ENCODE measurements at places on chromosomes 5 and 9.

DNA sequence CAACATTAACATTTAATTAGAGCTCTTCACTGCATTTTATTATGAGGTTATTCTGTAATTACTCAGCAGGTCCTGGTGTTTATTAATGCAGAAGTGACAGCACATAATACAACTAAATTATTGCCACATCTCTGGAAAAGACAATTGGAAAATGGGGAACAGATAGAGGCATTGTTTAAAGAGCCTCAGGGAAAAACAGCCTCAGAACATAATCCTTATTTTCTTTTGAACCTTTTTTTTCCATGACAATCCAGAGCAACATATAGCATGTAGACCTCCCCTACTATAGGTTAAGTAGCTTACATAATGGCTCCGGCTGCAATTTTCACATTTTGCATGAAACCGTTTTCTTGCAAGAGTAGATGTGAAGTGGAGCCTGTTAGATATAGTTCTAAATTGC lies 87.2 kb downstream of the RMI1 start:
- no peak for DNase-seq

- DNase-seq = no peak
These were observed 367.9 kb downstream of the CYLC2 start for GRCh38 chr9:103362986-103363385.

GRCh38 chr9:136645903-136646754 lies 16.6 kb upstream of the EGFL7 start:
- DNase-seq = no peak

DNA sequence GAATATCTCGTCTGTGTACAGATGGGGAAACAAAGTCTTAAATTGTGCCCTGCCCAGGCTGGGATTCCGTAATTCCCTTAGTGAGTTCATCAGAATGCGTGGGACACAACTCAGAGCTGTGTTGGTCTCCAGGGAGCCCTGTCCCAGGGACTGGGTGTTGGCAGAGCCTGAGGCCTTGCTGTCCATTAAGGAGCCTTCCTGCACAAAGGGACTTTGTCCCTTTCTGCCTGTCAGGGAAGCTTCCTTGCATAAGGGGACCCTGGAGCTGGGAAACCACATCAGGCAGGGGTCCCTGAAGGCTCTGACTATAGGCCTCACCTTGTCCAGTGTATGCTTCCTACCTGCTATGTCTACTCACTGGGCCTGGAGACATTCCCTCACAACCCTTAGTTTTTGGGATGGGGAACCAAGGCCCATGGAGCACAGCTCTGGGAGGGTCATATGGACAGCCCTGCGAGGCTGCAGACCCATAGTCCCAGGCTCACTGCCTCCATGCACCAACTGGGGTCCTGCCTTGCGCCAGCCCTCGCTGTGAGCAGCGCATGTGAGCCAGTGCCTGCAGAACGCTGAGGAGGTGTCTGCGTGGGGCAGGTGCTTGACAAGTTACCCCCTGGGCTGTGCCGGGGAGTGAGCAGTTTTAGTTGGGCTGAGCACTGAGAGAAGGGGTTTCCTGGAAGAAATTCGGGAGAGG lies 1.6 kb downstream of the CARD19 start:
- no peak for DNase-seq

GRCh38 chr5:65359981-65360380 lies 121.7 kb downstream of the ADAMTS6 start:
- DNase-seq = no peak

GRCh38 chr5:136036293-136036911 lies 7.6 kb downstream of the TGFBI start:
- no peak for DNase-seq

- DNase-seq = no peak
These were observed 425.7 kb upstream of the CYLC2 start for GRCh38 chr9:102569436-102569835.

GRCh38 chr9:92713528-92713927 lies 43.6 kb upstream of the IPPK start:
- DNase-seq = no peak

DNA sequence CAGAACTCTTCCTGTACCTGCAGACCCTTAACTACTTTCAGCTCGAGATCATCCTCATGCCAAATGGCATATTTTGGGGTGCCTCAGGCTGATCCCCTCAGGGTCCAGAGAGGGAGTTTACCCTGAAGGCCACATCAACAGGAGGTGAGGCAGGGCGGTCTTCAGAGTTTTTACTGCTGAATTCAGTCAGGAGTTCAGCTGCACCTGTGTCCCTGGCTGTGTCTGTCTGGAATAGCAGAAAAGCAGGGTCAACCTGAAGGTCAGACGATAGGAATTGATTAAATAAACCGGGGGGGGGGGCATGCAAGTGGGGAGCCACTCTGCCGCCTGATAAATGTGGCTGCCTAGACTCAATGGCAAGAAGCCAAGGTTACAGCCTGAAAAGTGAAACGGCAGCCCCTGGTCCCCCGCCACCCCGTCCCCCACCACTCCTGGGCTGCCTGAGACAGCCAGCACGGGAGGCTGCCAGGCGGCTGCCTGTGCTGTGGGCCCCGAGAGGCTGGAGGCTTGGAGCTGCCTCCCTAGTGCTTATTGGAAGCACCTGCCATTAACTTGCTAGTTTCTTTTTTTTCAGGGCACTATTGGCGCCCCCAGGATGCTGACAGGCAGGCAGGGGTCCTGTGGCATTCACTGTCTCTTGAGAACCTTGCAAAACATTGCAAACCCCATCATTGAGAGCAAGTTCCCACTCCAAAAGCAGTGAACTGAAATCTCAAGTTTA lies 182.7 kb upstream of the PPP1R26 start:
- DNase-seq = no peak

- no peak for DNase-seq
These were observed 114.3 kb downstream of the SLC1A3 start for GRCh38 chr5:36720688-36721087.

GRCh38 chr9:106745457-106745856 lies 117.5 kb upstream of the ZNF462 start:
- DNase-seq = no peak

DNA sequence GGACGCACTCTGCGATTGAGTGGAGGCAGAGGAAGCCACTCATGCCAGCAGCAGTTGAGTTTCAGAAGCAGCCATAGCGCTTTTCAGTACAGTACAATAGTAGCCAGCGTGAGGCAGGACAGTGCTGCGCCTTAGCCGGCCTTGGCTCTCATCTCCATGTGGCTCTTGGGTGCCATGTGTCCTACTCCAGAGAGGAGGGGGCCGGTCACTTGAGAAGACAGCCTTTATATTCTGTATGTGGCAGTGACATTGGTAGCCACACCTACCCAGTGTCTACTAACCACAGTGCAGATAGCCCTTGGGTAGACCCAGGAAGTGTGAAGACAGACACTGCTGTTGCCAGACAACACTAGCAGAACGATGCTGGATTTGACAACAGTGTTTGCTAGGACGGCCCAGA lies 42.3 kb downstream of the FAM78A start:
- no peak for DNase-seq

- DNase-seq = no peak
These were observed 3.7 kb downstream of the ROPN1L start for GRCh38 chr5:10445352-10445751.

DNA sequence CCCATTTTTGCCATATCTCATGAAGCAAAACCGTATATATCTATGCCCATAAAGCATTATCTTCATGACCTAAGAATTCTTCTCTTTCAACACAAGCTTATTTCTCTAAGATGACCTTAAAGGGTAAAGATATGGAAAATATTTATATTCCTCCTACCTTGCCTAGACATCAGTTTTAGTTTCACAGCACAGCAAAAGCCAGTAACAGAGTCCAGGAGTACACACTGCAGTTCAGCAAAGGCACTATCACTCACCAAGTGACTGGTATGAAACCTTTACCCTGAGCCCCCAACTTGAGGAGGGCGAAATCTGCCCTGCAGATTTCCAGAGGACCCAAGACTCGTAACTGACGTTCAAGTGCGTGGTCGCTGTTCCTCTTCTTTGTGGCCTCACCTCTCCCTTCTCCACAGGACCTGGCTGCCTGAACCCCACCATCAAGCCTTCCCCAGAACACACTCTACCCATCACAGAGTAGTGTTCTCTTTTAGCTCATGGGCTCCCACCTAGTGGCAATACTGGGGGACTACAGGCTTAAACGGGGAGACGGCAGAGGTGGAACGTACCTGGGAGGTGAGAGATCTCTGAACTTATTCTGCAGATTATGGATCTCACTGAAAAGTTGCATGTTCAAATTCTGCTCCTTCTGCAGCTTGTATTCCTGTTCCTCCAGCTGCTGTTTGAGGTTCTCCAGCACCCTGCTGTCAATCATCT lies 141.0 kb downstream of the CDK5RAP2 start:
- no peak for DNase-seq

- peak; percentile 75 for DNase-seq
These were observed 62.1 kb upstream of the VLDLR start for GRCh38 chr9:2559192-2560152.

DNA sequence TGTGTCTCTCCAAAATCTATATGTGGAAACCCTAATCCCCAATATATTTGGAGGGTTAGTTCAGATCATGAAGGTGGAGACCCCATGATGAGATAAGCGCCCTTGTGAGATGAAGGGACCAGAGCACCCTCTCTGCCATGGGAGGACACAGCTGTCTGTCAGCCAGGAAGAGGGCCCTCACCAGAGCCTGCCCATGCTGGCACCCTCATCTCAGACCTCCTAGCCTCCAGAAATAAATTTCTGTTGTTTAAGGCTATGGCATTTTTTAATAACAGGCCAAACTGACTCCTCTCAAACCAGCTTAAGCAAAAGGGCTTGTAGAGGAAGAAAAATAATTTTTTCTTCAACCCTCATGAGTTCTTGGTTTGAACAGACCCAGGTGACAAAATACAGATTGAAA lies 79.2 kb upstream of the MAMDC2 start:
- DNase-seq = no peak

DNA sequence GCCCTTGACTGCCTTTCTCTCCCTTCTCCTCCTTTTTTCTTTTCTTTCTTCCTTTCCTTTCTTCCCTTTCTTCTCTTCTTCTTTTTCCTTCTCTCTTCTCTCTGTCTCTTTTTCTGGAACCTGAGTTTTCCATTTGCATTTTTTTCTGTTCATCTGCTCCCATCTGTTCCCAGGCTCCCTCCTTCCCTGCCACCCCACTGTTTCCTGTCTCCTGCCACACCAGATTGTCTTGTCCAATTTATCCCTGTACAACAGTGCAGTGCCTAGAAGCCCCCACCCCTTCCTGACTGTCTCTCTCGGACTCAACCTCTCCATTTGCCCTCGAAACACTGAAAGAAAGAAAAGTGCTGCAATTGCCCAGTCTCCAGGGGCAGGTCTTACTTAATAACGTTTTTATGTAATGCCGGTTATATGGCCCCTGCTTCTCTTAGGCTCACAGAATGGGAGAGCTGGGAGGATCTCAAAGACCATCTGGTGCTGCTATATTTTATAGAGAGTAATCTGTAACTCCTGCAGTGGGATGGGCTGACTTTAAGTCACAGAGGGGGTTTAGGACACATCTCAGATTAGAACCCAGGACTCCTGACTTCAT lies 101.4 kb downstream of the RALGPS1 start:
- no peak for DNase-seq

DNA sequence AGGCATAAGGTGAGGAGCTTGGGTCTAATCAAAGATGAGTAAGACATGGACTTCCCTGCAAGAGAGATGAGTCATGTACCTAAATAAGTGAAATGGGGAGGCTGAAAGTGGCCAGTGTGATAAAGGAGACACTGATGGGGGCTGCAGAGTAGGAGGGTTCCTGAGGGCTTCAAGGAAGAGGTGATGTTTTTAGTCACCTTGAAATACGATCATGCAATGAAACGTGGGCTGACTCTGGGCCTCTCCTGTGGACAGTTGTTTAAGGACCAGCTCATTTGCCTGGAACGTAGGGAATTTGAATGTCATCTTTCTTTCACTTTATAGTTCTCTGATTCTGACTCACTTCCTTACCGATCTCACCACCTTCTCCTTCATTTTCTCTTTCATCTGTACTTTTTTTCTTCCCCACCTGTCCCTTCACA lies 49.6 kb upstream of the CPLX2 start:
- no peak for DNase-seq

GRCh38 chr9:120263836-120264235 lies 316.1 kb downstream of the CDK5RAP2 start:
- no peak for DNase-seq

DNA sequence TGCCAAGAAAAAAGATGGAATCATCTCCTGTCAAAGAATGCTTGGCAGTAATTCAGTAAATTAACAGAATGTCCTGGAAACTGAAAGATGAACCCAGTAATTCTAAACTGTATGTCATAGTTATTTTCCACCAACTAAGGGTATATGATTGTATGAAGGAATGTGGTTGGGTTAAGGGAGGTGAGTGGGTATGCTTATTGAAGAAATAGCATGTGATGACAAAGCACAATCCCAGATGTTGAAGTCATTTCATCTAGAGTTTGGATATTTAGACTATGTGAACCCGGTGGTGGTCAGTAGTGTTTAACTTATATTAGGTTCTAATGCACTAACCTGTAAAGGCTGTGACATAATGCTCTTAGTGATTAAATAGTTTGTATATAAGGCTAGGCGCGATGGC lies 87.3 kb downstream of the CDKN2A start:
- DNase-seq = no peak

DNA sequence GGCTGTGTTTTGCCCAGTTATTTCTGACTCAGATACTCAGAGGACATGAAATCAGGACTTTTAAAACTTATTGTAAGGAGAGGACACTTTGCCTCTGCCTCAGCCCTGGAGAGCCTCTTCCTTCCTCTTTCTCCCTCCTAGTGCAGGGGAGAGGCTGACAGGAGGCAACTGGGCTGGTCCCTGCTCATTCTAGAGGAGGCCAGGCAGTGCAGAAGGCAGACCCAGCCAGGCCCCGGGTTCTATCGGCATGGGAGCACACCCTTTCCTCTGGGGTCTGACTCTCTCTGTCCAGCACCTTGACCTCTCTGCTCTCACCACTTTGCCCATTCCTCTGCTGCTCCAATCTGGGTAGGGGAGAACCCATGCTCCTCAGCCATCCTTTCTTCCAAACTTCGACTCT lies 16.0 kb upstream of the SMIM32 start:
- no peak for DNase-seq

- DNase-seq = no peak
These were observed 258.7 kb upstream of the DMRT1 start for GRCh38 chr9:582775-583174.

GRCh38 chr5:55993013-55993412 lies 1.8 kb downstream of the IL6ST start:
- DNase-seq = no peak

Measured in HS-27A (cell line).